NCI-H2171 (cell line): ENCODE measurements at places on chromosomes 11 and 22.

GRCh38 chr11:83403691-83404389 lies 117.7 kb upstream of the CCDC90B start:
- no peak for DNase-seq

GRCh38 chr11:113372309-113372708 lies 15.3 kb upstream of the ANKK1 start:
- no peak for DNase-seq

DNA sequence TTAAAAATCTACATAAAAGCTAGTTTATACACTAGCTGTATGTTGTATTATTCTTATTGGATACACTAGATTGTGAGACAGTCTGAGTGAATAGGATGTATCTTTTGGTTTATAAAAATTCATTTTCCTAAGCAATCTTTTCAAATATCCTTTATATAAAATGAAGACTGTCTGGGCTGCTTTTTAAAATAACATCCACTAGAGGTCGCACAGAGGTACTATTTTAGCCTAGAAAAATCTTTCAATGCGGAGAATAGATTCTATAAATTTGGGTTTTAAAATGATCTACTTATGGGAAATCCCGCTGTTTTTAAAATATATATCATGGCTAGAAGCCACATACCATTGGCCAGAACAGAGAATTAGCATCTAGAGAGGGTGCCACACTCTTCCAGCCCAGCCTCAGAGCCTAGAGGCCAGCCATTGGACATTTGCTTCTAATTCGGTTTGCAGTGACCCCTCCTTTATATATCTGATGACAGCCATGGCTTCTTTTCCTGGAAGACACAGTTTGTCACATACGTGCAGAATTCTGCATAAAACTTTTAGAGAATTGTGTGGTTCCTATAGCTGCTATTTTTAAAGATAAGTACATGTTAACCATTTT lies 7.3 kb downstream of the C11orf97 start:
- peak; percentile 23 for DNase-seq

GRCh38 chr22:37427135-37427710 lies at the start of gene ELFN2:
Gene ELFN2, minus strand, starts transcription at chr22:37427479. Its CDS starts 51,945 bp downstream, at chr22:37375534.
- no peak for DNase-seq

- DNase-seq: no peak
Measured at GRCh38 chr22:47067911-47068625, 305.6 kb downstream of the TBC1D22A start.

GRCh38 chr22:19951346-19951745 lies 9.7 kb upstream of the TXNRD2 start:
- peak; percentile 27 for DNase-seq

- no peak for DNase-seq
Measured at GRCh38 chr11:71109186-71109585, 143.2 kb downstream of the SHANK2 start.

- no peak for DNase-seq
Measured at GRCh38 chr11:71936825-71937224, 8.0 kb downstream of the RNF121 start.

DNA sequence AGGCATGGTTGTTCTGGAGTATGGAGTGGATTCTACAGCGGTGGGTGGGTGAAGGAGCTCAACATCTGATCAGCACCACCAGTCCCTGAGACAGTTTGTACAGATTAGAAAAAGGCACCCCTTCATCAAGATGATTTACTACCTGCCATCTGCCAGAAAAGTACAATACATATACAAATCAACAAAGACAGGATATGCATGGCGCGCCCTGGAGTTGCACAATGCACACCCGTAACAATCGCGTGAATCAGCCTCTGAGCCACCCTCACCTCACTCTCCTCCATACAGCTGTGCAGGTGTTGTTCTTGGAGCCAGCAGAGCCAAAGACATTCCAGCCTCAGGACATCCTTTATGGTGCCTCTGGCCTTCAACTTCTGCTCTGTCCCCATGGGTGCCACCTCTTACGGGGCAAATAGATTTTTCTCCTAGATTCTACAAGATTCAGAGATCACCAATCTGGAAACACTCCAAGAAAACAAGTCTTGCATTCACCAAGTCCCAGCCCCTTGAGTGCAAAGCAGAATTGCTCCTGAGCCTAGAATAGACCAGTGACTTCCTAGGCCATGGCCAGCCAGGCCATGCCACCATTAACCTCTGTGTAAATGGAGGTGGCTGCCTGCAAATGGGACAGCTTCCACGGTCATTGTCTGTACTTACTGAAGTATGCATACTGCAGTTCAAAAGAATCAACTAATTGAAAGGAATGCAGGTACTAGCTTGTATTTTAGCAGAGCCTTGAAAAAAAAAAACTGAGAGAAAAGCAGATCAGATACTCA lies 490.9 kb downstream of the SOX6 start:
- no peak for DNase-seq

- no peak for DNase-seq
Measured at GRCh38 chr11:24705474-24705873, 208.6 kb downstream of the LUZP2 start.

GRCh38 chr11:102591160-102591718 lies 33.9 kb downstream of the MMP20 start:
- DNase-seq: no peak

- DNase-seq: no peak
Measured at GRCh38 chr11:125938418-125938817, 7.4 kb upstream of the VSIG10L2 start.

DNA sequence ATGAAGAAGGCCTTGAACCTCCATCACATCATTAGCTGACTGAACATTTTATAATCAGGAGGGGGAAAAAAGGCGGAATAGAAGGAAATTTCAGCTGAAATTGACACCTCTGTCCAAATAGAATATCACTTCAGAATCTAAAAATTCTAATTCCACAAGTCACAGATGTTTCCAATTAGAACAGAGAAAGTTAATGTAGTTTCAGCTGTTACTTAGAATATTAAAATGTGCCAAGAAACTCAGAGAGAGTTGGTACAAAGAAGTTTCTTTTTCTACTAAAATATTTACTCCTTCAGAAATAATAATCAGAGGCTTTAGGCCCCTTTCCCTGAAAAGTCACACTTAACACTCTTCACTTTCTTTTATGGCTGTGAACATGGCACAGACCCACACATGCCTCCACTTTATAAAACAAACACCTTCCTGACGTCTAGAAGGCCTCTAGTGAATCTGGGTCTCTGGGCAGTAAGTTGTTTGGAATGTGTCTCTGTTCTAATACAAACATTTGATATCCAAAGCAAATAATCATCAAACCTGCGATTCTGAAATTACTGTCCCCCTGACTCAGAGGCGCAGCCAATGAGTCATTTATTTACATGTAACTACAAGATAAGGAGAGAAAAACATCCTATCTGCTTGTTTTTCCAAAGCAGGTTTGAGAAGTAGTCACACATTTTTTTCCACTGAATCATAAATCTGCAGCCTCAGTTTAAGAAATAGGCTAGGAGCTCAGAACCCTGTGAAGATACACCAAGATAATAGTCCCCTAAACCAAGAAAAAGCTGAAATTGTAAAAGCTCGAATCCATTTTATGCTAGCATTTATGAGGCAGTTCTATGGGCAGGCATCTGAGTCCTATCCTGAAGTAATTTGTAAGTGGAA lies 148.4 kb downstream of the ME3 start:
- DNase-seq: no peak

DNA sequence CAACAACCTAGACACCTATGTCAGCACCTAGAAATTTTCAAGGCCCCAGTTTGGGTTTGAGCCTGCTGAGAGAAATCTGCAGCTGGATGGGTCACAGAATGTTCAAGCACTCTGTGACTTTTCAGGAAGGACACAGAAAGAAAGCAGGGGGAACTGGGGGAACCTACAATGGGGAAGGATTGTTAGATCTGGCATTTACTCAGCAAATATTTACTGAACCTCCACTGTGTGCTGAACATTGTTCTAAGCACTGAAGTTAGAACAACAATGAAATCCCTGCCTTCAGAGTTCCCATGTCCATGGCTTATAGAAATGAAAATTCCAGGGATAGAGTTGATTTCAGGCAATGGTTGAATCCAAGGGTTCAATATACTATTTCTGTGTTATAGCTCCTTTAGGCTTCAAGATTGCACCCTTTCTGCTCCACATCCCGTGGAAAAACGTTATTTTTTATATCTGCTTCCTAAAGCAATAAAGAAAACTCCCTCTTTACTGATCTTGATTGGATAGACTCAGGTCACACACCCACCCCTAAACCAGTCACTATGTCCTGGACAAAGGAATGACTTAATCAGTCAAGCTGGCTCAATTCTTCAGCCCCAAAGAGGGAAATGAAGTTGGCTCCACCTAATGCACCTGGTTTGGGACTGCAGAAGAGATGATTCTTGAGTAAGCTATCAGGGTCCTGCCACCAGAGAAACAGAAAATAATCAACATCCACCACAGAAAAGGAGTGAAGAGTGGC lies 95.1 kb downstream of the OR5AK2 start:
- DNase-seq: no peak

DNA sequence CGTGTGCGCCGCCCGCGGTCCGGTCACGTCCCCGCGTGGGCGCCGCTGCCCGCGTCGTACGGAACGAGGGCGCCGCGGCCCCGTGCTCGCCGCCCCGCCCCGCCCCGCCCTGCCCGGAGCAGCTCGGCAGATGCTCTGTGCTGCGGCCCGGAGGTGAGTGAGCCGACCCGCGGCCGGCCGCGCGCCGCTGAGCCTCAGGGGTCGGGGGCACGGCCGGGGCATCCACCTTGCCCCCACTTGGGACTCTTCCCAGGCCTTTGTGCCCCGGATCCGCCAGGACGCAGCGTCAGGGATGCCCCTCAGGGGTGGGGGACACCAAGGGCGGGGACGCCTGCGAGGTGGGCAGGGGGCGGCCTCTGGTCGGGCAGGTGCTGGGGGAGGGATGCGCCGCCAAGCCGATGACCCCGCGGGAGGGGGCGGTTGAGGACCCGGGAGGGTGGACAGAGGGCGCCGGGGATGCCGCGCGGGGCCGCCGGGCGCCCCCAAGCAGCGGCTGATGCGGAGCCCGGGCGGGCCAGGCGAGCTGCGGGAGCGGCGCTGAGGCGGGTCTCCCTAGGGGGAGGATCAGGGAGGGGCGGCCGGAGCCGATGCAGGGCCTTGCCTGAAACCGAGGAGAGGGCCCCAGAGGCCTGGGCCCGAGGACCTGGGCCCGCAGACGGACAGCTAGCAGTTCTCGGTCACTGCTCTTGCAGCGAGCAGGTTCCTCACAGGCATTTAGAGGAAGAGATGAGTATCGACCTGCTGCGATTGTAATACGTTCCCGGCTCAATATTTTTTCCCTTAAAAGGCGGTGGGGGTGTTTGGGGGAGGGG lies at the start of gene GNAZ:
Gene GNAZ, plus strand, starts transcription at position 102 of the 812 bp plus-strand sequence. CDS start 25,177 bp downstream, outside the sequence.
- peak; percentile 45 for DNase-seq

GRCh38 chr11:61666684-61667297 lies 13.4 kb upstream of the DAGLA start:
- no peak for DNase-seq

GRCh38 chr22:44002997-44003396 lies 21.1 kb upstream of the PARVB start:
- DNase-seq: no peak

GRCh38 chr22:35152316-35152715 lies 86.4 kb downstream of the ISX start:
- no peak for DNase-seq

GRCh38 chr11:96136613-96137298 lies 206.2 kb downstream of the MAML2 start:
- no peak for DNase-seq

DNA sequence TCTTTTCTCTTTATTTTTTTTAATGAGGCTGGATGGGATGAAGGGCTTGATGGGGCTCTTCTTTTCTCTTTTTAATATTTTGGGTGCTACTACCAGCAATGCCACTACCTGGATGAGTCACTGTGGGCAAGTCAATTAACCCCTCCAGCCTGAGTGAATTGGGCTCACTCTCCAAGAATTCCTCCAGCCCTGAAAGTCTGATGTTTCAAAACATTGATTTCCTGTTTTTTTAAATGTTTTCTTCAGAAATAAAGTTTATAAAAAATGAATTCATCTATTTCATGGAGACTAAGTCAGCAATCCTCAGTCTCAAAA lies 812 bp upstream of the OR5A2 start:
- no peak for DNase-seq

DNA sequence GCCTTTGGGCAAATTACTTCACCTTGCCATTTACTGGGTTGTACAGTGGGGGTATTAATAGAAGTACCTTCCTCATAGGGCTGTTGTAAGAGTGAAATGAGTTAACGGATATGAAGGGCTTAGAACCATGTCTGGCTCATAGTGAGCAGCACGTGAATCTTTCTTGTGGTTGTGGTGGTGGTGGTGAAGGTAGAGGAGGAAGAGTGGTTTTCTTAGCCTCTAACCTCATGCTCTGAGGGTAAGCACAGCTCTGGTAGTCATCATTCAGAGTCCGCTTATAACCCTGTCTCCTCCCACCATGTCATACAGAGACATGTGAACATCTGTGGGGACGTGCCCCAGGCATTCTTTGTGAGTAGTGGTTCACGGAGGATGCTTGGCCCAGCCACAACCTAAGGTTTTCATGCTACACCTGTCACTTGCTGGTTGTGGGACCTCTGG lies 43.6 kb downstream of the TEAD1 start:
- DNase-seq: no peak
